ENCODE measurements at places on chromosomes 13 and 19. TPM values are rescaled to one million over a fixed set of nuclear protein-coding genes. Genes with fewer than 3 reads are reported as not detected.

The TYROBP gene
- 0.49 TPM for total RNA-seq

The SCGB2B2 gene
- 0.27 TPM for total RNA-seq

DNA sequence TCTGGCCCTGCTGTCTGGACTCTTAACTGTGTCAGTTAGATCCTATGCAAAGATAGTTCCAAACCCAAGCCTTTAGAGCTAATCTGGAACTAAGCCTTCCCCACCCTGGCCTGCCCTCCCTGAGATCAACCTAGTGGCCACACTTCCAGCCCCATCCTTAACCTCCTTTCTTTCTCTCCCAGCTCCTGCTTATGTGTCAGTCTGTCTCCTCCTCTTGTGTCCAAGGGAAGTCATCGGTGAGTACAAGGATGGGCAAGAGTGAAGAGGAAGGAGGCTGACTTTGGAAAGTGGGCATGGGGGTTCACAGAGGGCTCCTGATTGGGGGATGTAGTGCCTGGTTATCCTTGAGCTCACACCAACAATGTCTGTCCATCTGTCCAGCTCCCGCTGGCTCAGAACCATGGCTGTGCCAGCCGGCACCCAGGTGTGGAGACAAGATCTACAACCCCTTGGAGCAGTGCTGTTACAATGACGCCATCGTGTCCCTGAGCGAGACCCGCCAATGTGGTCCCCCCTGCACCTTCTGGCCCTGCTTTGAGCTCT is 12.3 kb downstream of the IGFL2 start:
- no peaks in the 10 kb centered on the region for H3K4me1 ChIP-seq
- no peak for DNase-seq

DNA sequence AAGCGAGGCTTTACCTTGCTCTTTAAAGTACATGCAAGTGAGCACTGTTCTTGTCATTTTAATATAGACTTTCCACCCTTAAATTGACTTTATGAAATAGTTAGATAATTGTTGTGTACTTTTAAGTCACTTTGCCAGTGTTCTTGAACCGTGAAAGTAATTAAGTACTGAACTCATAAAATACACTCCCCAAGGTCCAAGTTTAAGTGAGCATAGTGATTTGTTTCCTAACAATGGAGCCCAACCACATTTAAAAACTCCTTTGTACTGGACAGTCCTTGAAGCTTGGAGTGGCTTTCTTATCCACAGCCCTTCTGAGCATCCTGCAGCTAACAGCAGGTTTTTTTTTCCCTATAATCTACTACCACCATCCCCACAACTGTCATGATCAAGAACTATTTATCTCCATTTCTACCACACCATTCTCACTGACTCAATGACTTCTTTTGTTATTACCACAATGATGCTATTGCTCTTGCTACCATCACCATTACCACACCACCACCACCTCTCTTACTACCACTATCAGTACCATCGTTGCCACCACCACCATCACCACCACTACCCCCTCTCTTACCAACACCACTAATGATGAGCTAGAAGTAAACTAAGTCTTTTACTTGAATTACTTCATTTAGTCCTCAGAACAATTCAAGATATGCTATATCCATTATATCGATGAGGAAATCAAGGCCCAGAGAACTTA is 452.6 kb downstream of the DIAPH3 start:
- H3K4me3 ChIP-seq, result no peak overlapping the region
- no peaks in the 10 kb centered on the region for H3K27me3 ChIP-seq
- no peak overlapping the region for H3K27ac ChIP-seq
- no peak for DNase-seq
- H3K36me3 ChIP-seq, result no peaks in the 10 kb centered on the region

DNA sequence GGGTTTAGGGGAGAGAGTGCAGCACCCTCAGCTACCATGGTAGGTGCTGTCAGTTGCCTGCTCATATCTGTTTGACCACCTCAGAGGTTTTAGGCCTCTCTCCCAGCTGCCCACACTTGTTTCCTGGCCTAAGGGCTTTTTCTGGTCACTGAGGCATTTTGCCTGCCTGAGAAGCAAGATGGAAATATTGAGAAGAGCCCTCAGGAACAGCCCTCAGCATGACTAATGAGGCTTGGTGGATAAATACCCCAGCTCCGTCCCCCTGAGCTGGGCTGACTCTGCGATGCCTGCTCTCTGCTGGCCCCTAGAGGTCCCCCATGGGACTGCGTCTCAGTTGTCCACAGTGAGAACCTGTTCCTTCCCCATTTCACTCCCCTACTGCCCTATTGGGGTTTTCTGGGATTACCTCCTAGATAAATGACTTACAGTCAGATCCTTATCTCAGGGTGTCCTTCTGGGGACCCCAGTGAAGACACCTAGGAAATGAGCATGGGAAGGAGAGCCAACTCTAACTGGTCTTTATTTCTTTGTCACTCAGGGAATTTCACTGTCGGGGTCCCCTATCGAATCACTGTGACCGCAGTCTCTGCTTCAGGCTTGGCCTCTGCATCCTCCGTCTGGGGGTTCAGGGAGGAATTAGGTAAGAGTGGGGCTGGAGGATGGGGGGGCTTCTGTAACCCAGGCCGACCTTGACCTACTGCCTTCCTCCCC is 13.3 kb downstream of the PALM3 start:
- no peak overlapping the region for H3K4me3 ChIP-seq
- no peaks in the 10 kb centered on the region for H3K4me1 ChIP-seq
- H3K36me3 ChIP-seq, result peaks cover 6% of the 10 kb centered on the region
- DNase-seq, result no peak
- no peak overlapping the region for H3K27ac ChIP-seq

- H3K27ac ChIP-seq, result no peak overlapping the region
- H3K4me1 ChIP-seq, result peaks cover 12% of the 10 kb centered on the region
- H3K36me3 ChIP-seq, result no peaks in the 10 kb centered on the region
- no peaks in the 10 kb centered on the region for H3K27me3 ChIP-seq
- no peak overlapping the region for H3K4me3 ChIP-seq
- no peak for DNase-seq
These were observed 3.0 kb upstream of the RINL start for GRCh38 chr19:38880882-38881609.

DNA sequence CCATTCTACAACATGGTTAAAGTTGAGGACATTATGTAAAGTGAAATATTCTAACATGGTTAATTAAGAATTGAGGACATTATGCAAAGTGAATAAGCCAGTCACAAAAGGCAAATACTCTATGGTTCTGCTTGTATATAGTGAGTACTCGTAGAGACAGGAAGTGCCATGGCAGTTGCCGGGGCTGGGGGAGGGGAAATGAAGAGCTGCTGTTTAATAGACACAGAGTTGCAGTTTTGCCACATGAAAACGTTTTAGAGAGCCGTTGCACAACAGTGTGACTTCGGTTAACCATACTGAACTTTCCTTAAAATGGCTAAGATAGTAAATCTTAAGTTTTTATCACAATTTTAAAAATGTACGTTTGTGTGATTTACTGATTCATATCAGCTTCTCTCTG is 176.9 kb downstream of the SHISA2 start:
- H3K4me1 ChIP-seq, result no peaks in the 10 kb centered on the region
- H3K27ac ChIP-seq, result no peak overlapping the region
- H3K4me3 ChIP-seq, result no peak overlapping the region
- DNase-seq, result no peak
- no peaks in the 10 kb centered on the region for H3K36me3 ChIP-seq
- peaks cover 44% of the 10 kb centered on the region for H3K27me3 ChIP-seq

DNA sequence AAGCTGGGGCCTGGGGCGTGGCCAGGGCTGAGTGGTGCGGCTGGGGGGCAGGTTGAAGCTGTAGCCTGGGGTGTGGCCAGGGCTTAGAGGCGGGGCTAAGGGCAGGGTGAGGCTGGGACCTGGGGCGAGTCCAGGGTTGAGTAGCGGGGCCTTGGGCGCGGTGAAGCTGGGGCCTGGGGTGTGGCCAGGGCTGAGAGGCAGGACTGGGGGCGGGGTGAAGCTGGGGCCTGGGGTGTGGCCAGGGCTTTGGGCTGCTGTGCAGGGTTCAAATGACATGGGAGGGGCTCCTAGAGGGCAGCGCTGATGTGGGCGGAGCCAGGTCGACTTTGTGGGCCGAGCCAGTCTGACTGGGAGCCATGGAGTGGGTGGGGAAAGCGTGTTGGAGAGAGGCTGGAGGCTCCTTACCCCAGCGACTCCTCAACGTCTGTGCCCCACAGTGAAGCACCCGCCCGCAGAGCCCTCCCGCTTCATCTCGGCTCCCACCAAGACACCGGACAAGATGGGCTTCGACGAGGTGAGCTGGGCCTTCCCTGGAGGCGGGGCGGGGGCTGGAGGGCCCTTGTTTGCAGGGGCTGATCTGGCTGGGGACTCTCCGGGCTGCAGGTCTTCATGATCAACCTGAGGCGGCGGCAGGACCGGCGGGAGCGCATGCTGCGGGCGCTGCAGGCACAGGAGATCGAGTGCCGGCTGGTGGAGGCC is 21.5 kb downstream of the COLGALT1 start:
- no peak overlapping the region for H3K4me3 ChIP-seq
- peak overlapping the region; percentile 47 for H3K27ac ChIP-seq
- no peaks in the 10 kb centered on the region for H3K27me3 ChIP-seq
- H3K36me3 ChIP-seq, result peaks cover 43% of the 10 kb centered on the region
- H3K4me1 ChIP-seq, result peaks cover 41% of the 10 kb centered on the region

GRCh38 chr19:10228393-10228792 is 2.7 kb downstream of the S1PR2 start:
- H3K27ac ChIP-seq, result no peak overlapping the region
- no peak for DNase-seq
- no peaks in the 10 kb centered on the region for H3K36me3 ChIP-seq
- no peaks in the 10 kb centered on the region for H3K27me3 ChIP-seq

DNA sequence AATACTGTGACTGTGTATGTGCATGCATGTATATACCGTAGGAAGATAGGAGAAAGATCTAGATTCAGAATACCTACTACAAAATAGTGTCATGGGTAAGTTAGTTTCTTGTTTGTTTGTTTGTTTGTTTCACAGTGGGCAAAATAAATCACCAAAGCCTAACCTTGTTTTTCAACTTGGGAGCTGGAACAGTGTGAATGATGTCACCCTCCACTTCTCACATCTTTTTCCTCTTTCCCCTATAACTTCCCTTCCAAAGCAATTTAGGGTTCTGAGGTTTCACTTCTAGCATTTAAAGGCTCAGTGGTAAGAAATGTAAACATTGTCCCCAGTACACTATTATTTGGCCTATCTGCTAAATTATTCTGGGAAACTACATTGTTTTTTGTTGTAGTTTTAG is 5.4 kb downstream of the KCTD4 start:
- DNase-seq, result no peak
- no peak overlapping the region for H3K27ac ChIP-seq
- H3K27me3 ChIP-seq, result no peaks in the 10 kb centered on the region
- H3K4me1 ChIP-seq, result peaks cover 14% of the 10 kb centered on the region

DNA sequence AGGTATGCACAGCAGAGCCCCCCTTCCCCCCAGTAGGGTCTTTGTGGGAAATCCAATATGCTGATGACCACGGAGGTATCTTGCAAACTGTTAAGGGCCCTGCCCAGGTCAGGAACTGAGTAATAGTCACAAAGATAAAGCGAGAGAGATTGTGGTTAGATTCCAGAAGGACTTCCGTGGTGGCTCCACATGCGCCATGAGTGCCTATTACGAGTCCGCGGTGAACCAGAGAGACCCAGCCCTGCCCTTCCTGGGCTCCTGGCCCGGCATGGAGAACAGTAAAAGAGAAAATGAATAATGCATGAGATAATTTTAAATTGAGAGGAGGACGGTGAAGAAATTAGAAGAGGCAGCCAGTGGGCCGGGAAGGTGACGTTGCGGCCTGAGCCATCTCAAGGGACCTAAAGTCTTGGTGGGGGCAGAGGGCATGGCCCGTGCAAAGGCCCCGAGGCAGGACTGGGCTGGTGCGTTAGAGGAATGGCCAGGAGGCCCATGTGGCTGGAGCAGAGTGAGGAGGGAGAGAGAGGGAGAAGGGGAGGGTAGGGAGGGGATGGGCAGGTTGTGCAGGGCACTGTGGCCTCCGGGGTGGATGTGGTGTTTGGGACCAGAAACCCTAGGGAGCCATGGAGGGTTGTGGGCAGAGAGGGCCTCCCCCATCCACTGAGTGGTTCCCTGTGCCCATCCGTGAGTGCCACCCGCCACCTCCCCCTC is 46.6 kb upstream of the NFIC start:
- no peak overlapping the region for H3K4me3 ChIP-seq
- H3K27ac ChIP-seq, result no peak overlapping the region
- H3K4me1 ChIP-seq, result peaks cover 5% of the 10 kb centered on the region

- H3K4me3 ChIP-seq, result peak within 1 kb of the TSS; percentile 98
- H3K27ac ChIP-seq, result peak within 1 kb of the TSS; percentile 76
- no peak for DNase-seq
- peaks cover 7% of the 10 kb centered on the region for H3K4me1 ChIP-seq
These were observed at the start of gene MAP4K1 for GRCh38 chr19:38617764-38618589. Gene MAP4K1 (minus strand): TSS chr19:38617953. CDS start chr19:38617895, 58 bp downstream.

- H3K4me3 ChIP-seq, result no peak overlapping the region
- H3K36me3 ChIP-seq, result peaks cover 12% of the 10 kb centered on the region
- no peak for DNase-seq
- H3K27ac ChIP-seq, result no peak overlapping the region
These were observed 11.3 kb downstream of the DCAF15 start for GRCh38 chr19:13963603-13964105.

DNA sequence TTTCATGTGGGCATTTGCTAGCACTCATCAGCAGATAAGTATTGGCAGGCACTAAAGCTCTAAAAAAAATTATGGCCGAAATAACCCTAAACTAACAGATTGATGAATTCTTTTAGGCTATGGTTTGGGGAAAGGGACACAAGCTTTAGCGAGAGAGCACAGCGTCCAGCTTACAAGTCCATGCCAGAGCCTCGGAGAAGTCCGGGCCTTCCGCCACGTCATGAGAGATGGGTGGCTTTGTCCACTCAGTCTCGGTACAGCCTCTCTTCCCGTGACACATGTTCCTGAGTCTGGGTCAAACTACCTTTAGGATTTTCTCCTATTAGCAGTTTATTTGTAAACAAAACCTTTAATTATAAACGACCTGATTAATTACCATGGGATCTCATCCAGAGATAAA is 27.7 kb downstream of the TMTC4 start:
- no peak for DNase-seq
- no peaks in the 10 kb centered on the region for H3K36me3 ChIP-seq
- H3K27me3 ChIP-seq, result no peaks in the 10 kb centered on the region
- H3K4me1 ChIP-seq, result no peaks in the 10 kb centered on the region
- H3K4me3 ChIP-seq, result no peak overlapping the region

DNA sequence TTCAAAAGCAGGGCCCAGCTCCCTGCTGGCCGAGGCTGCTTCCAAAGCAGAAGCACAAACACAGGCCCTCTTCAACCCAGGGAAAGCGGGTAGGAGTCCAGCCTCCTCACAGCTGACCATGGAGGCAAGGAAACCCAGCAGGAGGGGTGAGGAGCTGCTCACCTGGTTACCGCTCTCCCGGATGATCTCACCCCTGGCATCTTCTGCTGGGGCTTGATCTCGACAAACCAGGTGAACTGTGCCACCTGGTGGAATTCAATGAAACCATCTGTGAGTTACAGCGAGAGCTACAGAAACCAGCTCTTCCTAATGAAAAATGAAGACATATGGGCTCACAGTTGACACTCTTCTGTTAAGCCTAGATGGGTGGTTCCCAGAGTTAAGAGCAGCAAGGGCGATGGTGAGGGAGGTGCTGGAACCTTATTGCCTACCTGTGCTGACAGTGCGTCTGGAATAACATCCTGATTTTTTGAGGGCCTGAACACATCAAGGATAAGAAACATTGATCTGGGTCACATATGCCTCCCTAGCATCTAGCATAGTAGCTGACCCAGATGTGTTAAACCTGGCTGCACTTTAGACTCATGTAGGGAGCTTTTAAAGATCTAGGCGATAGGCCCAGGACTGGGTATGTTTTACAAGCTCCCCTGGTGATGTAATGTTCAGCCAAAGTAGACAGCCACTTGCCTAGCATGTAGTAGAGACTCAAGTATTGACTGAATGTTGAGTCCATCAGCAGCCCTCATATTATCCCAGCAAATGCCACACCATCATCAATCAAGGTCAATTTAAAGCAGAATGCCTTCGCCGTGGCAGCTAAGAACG is 6.1 kb downstream of the DHRS12 start:
- no peaks in the 10 kb centered on the region for H3K27me3 ChIP-seq
- no peaks in the 10 kb centered on the region for H3K36me3 ChIP-seq
- no peak overlapping the region for H3K27ac ChIP-seq

Measured in HCT116 (cell line).